Kidney glomerular epithelial cell (primary cell): ENCODE measurements at places on chromosomes 4 and X.

- no peak for DNase-seq
Observed at GRCh38 chr4:8700531-8700930, 108.0 kb downstream of the CPZ start.

GRCh38 chr4:30828264-30828926, 108.2 kb downstream of the PCDH7 start:
- DNase-seq, result peak; percentile 21

GRCh38 chr4:17367201-17367600, 144.7 kb downstream of the QDPR start:
- DNase-seq, result no peak

GRCh38 chr4:177008836-177009501, 216.2 kb upstream of the VEGFC start:
- DNase-seq, result no peak

DNA sequence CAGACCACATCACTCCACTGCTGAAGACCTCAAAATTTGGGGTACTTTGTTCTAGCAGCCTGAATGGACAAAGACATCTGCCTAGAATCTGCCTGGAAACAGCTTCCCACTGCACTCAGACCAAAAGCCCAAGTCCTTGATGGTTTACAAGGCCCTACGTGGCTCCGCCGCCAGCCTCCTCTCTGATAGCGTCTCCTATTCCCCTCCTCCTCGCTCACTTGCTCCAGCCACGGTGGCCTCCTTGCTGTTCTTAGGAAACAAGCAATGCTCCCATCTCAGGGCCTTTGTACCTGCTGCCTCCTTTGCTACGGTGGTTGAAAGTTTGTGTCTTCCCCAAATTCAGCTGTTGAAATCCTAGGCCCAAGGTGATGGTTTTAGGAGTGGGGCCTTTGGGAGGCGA, 34.7 kb upstream of the SORCS2 start:
- no peak for DNase-seq

GRCh38 chr4:103105558-103106356, 6.1 kb upstream of the BDH2 start:
- no peak for DNase-seq

GRCh38 chr4:114921790-114922591, 191.4 kb downstream of the NDST4 start:
- no peak for DNase-seq

- DNase-seq, result peak; percentile 27
Observed at GRCh38 chr4:127997534-127998388, 32.6 kb downstream of the ABHD18 start.

- no peak for DNase-seq
Observed at GRCh38 chr4:96241819-96242218, 401.9 kb downstream of the PDHA2 start.

DNA sequence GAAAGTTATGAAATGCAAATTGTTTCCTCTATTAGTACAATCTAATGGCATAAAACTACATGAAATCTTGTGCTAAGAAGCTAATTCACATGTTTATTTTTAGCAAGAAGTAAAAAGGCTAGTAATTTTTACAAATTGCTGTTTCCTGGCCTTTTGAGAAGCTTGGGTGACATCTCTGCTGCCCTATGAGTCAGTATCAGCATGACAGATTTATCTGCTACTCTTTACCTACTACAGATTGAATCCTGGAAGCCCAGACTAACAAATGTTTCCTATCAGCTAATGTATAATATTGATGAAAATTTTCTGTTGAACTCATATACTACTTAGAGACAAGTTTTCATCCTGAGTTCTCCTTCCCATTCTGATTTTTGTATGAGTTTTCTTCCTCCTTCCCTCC, 232.4 kb downstream of the DCTD start:
- DNase-seq, result no peak

- peak; percentile 21 for DNase-seq
Observed at GRCh38 chrX:152897222-152898131, at the start of gene ZNF185. Gene ZNF185 (plus strand): TSS chrX:152898067. CDS start chrX:152914490, 16,423 bp downstream.

- no peak for DNase-seq
Observed at GRCh38 chrX:53300157-53300556, 18.8 kb upstream of the IQSEC2 start.

DNA sequence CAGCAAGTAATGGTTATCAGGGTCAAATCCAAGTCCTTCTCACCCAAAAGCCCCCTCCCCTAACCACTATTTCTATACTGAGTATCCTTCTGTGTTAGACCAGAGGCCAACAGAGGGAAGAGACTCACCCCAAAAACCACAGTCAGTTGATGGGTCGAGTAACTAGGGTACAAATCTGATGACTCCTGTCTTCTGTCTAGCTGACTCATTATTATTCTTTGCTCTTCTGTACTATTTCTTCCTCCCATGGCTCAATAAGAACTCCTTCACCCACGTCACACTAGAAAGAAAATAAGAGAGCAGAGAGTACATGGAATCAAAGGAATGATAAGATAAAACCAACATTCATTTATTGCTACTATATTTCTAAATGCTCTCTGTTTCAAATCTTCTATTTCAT, 2.0 kb downstream of the RAB40A start:
- peak; percentile 35 for DNase-seq

GRCh38 chr4:110172972-110173371, 25.4 kb downstream of the ELOVL6 start:
- no peak for DNase-seq

GRCh38 chrX:84047339-84047738, 140.7 kb downstream of the RPS6KA6 start:
- DNase-seq, result no peak

DNA sequence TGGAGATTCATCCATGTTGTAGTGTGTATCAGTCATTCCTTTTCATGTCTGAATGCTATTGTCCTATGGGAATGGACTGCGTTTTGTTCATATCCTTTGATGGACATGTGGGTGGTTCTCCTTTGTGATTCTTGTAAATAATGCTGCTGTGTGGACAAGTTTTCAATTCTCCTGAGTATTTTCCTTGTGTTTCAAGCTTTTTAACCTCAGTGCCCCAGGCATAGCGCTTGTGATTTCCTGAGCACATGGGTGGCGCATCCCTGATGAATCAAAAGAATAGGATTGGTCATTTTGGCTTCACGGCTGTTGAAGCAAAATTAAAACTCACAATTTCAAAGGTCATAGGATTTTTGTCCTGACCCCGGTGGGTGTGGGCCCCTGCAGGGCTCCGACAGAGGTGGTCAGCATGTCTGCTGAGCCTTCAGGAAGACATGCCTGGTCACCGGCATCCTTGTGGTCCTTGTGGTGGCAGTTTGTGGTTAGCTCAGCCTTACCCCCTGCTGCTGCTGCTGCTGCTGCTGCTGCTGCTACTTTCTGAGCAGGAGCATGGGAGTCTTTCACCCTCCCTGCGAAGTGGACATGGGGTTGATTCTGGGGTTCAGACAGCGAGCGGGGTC, 30.0 kb downstream of the SHROOM2 start:
- DNase-seq, result no peak

DNA sequence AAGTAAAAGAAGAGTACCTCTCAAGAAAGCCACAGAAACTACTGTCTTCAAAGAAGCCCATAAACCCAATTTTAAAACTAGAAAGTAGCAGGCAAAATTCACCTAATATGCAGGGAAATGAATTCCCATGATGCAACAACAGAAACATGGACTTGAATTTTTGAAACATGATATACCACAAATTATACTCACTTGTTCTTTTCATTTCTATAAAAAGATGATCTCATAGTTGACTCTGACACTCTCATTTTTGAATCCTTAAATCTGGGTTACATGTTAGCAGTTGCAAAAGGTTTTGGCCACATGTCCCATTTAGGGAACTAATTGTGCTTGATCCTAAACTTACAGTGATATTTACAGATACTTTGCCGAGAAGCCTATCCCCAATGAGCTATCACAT, 1130.8 kb downstream of the FAT4 start:
- no peak for DNase-seq

- DNase-seq, result no peak
Observed at GRCh38 chrX:791479-792034, 161.0 kb downstream of the SHOX start.

DNA sequence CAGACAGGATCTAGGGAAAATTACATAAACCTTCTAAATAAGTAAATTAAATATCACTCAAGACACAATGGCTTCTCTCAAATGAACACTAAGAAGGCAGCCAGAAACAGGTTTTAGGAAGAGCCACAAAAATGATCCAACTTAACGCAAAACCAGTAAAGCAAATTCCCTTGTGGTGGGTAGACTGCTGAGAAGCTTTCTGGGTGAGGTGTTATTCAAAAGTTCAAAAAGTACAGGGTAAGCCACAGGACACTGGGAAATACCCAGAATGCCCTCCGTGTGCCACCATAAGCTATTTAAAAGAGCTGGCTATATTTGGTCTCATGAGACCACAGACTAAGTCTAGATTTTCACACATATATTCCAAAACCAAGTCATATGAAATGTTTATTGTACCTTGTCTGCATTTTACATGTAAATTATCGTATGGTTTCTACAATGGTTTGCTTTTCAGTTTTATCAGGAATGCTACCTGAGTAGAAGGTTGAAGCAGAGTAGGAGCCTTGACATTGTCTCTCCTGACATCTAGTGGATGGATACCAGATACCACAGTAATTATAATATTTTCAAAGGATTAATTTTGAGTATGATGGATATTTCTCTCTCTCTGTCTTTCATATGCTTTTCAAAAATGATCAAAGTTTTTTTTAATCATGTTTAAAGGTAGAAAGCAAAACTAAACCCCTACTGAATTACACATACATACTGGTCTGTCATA, 109.3 kb upstream of the KLHL13 start:
- peak; percentile 58 for DNase-seq
